ENCODE measurements at places on chromosomes 4 and X.
A peak's percentile ranks its signal among the peaks of the same experiment; 100 is the strongest.

GRCh38 chr4:181661090-181661489, 582.1 kb upstream of the TENM3 start:
- peak; percentile 16 for DNase-seq

- DNase-seq = peak; percentile 56
These were observed 181.1 kb upstream of the PRPS2 start for GRCh38 chrX:12610079-12610478.

GRCh38 chr4:79848329-79848728, 224.7 kb downstream of the ANTXR2 start:
- no peak for DNase-seq

- peak; percentile 71 for DNase-seq
These were observed 179.0 kb downstream of the KCNIP4 start for GRCh38 chr4:21769404-21770147.

DNA sequence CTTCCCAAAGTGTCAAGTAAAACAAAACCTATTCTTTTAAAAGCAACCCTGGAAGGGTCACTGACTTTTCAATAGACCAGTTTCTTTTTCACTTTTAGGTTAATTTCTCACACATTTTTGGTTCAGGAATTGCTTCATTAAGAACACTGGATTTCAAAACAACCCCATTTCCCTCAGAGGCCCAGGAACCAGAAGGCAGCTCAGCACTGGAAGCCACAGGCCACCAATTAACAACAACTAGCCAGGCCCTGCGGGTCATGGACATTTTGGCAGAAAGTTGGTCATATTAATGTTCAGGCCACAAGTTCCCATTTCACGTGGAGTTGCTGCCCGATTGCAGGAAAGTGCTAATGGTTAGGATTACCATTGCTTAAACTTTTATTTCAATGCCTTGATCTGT, 39.8 kb downstream of the HAND2 start:
- no peak for DNase-seq

GRCh38 chr4:95267081-95267480, 281.7 kb downstream of the UNC5C start:
- no peak for DNase-seq

GRCh38 chr4:184816962-184817361, 8.8 kb downstream of the ACSL1 start:
- no peak for DNase-seq

- no peak for DNase-seq
These were observed 251.8 kb upstream of the FTHL17 start for GRCh38 chrX:31323658-31324057.

- DNase-seq = peak; percentile 32
These were observed 1212.4 kb downstream of the PCDH18 start for GRCh38 chr4:136319789-136320464.

GRCh38 chrX:30248854-30249253, 1.9 kb downstream of the MAGEB1 start:
- no peak for DNase-seq

DNA sequence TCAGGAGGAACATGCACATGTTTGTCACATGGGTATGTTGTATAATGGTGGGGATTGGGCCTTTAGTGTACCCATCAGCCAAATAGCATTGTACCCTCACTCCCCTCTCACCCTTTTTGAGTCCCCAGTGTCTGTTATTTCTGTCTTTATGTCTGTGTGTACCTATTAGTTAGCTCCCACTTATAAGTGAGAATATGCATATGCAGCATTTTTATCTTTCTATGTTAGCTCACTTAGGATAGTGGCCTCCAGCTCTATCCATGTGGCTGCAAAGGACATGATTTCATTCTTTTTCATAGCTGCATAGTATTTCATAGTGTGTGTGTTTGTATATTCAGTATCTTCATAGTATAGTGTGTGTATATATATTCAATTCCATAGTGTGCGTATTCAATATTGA, 64.6 kb downstream of the DCLK2 start:
- DNase-seq = no peak

- DNase-seq = no peak
These were observed 13.2 kb upstream of the CAPN6 start for GRCh38 chrX:111283446-111283845.

- DNase-seq = no peak
These were observed 16.9 kb upstream of the PDLIM3 start for GRCh38 chr4:185552254-185552653.

DNA sequence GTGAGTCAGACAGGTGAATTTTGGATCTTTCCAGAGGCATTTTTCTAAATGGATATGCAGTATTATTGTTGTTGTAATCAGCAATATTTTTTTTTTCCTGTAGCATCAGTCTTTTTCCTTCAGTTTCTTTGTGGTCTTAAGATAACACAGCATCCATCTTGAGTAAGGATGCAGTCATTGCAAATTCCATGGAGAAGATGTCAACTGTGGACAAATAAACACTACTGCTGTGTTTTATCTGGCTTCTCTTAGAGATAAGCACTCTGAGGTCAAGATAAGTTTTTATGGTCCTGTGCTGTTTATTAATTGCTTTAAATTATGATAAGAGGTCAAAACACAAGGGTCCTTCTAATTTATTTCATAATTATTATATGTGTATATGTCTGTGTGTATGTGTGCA, 1255.7 kb downstream of the ADGRL3 start:
- DNase-seq = no peak

- no peak for DNase-seq
These were observed 111.2 kb downstream of the QDPR start for GRCh38 chr4:17400686-17401085.

GRCh38 chrX:57528670-57529255, 63.0 kb upstream of the ZXDB start:
- DNase-seq = no peak

DNA sequence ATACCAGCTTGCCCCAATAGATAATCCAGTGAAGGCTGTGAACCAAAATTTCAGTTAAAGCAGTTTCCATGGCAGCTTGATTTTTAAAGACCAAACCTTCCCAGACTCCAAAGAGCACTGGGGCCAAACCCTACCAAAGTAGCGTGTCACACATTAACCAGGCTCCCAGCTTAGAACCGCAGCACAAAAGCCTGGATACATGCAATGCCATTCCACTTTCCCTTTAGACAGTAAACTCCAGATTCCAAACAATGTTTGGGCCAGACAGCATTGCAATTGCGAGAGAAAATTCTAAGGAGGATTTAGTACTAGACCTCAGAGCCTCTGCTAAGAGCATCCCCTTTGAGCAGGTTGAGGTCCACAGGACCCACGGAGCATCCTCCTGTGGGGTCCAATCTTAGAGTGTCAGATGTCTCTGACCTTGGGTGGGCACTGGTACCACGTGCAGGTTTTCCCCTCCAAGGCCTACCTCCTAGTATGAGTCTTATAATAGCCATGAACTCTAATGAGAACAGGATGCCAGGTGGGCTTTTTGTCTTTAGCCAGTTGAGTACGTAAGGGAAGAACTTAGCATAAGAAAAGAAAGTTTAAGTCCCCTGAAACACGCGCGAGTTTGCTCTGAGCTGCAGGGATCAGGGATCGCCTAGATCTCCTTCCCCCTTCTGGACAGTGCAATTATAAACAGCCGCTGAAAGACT, 38.8 kb downstream of the MGARP start:
- DNase-seq = no peak

- DNase-seq = no peak
These were observed 34.6 kb upstream of the CXCL8 start for GRCh38 chr4:73705721-73706120.

- DNase-seq = peak; percentile 36
These were observed 17.1 kb upstream of the MAP7D3 start for GRCh38 chrX:136268051-136269048.

GRCh38 chrX:72180539-72180938, 1.0 kb upstream of the PIN4 start:
- no peak for DNase-seq

GRCh38 chr4:108834835-108835384, 72.1 kb upstream of the ETNPPL start:
- peak; percentile 56 for DNase-seq

DNA sequence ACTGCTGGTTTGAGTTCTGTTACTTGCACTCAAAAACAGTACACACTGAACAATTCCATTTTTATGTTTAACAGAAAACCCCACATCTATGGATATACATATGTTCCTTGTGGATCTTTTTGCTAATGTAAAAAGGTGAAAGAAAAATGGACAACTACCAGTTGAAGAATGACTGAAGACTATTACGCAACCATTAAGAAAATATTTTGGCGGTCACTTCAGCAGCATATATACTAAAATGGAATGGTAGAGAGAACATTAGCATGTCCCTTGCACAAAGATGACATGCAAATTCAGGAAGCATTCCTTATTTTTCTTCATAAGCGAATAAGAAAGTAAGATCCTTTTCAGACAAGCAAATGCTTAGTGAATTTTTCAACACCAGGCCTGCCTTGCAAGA, 84.6 kb upstream of the FMR1 start:
- DNase-seq = no peak

- peak; percentile 45 for DNase-seq
These were observed 691.5 kb downstream of the KCTD8 start for GRCh38 chr4:43757147-43757546.

DNA sequence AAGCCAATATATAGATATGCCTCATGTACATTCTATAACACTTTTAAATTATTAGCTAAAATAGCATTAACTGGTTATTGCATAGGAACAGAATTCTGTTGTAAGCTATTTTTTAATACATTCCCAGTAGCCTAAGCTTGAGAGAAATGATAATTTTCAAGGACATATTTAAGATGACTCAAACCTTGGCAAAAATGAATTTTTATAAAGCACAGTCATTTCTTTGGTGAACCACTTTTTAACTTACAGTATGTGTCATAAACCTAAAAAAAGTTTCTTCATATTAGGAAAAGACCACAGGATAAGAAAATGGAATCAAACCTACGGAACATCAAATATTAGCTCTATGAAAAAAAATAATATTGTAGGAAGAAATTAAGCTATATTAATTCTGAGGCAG, 986.3 kb downstream of the STIM2 start:
- DNase-seq = no peak

DNA sequence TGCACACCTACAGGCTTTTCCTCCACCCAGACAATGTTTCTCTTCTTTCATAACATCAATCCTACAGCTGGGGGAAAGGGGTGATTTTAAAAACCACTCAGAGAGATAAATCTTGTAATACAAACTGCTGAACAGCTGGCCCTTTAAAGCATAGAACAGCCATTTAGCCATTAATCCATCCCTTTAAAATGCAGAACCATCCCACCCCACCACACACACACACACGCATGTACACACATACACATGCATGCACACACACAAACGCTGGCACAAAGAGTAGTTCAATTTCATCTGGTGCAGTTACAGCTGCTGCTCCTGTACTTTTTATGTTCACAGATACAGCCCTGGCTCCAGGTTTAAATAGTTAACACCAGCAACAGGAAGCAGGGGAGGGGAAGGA, 426.1 kb downstream of the MID1IP1 start:
- no peak for DNase-seq

DNA sequence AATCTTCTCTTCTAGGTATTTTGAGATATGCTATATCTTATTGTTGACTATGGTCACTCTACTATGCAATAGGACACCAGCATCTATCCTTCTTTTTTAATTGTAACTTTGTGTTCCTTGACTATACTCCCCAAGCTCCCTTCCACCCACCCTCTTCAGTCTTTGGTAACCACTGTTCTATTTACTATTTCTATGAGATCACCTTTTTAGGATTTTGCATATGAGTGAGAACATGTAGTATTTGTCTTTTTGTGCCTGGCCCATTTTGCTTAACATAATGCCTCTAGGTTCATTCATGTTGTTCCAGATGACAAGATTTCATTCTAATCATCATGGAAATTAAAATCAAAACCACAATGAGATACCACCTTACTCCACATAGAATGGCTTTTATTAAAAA, 63.3 kb upstream of the BANK1 start:
- DNase-seq = no peak

DNA sequence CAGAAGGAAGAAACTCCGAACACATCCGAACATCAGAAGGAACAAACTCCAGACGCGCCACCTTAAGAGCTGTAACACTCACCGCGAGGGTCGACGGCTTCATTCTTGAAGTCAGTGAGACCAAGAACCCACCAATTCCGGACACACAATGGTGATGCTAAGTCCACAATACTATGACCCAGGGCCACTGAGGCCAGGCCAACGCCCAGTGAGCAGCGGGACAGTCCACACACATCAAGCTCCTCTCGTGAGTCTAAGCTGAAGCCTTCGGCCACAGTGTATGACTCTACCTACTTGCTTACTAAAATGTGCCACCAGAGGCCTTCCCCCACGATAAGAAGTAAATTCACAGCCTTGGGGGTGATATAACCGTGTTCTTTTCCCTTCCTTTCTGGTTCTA, 10.2 kb upstream of the CDKN2AIP start:
- no peak for DNase-seq

DNA sequence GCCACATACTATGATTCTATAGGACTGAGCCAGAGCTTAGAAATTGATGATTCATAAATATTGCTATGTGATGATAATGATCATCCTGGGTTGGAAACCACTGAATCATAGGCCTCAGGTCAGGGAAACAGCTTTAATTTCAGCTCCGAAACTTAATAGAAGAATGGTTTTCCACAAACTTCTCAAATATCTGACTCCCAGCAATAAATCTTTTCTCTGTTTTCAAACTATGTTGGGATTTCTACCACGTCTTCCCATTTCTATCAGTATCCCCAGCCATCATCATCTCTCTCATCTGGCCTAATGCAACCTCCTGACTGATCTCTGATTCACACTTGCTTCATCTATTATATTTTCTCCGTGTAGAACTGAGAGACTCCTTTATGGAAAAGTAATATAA, 521.8 kb upstream of the AGA start:
- no peak for DNase-seq

DNA sequence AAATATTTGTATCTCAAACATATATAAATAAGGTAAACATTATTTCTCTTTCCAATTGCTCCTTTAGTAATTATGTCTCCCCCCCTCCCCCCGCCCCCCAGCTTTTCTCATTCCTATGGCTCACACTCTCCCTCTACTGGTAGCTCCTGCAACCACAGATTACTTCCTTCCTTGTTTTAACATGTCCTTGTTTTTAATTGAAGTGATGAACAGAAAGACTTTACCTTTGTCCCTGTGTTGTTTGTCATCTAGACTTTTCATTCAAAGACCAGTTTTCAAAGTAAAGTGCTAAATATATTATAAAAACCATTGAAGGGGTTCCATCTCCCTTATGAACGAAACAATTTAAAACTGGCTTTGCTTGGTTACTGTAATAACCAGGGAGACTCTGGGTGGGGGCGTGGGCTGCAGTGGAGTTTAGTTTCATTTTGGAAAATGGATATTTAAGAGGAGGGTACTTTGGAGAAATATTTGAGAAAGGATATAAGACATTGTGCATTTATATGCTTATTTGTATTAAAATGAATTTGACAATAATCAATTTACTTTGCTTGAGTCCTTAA, 352.9 kb downstream of the RAPGEF2 start:
- DNase-seq = peak; percentile 57

DNA sequence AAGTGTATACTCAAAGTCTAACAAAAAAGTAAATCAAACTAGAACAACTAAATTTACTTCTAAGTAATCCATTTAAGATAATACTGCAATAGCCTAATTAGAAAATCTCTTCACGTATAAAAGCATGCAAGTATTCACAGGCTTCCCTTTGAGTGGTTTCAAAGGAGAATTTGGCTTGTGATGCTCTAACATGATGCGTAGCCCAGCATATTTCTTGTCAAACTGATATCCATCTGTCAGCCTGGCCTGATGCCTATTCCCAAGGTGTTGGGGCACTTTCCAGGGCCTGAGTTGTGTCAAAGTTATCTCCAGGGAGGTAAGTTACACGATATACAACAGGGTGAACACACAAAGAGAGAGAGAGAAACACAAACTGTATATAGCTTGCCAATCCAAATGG, 287.0 kb upstream of the MAGEB18 start:
- DNase-seq = no peak
